C1 segment of cervical spinal cord (tissue), 14 donors: ENCODE measurements at places on chromosomes 11 and 22.

GRCh38 chr11:61154528-61154927, 6.7 kb downstream of the VPS37C start:
- DNase-seq = no peak

DNA sequence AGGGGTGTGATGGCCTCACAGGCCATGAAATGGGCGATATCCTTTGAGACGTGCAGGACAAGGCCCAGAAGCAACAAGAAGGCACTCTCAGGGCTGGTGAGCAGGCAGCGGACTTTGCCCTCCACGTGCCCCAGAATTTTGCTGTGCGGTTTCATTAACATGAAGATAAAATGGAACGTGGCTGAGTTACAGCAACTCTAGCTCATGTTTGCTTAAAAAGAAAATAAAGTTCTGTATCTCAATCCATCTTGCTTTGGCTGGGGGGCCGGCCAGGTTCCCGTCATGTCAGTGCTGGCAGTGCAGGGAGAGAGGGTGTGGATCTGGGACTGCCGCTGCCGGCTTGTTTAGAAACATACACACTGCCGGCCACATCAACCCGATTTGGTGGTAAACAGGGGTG, 370.1 kb downstream of the OPCML start:
- DNase-seq = no peak

GRCh38 chr11:75792127-75792731, 22.8 kb upstream of the UVRAG start:
- DNase-seq = no peak

GRCh38 chr11:116234989-116235568, 537.7 kb downstream of the BUD13 start:
- DNase-seq = no peak

- no peak for DNase-seq
These were observed 69.1 kb upstream of the EP300 start for GRCh38 chr22:41023299-41023623.
